ENCODE measurements at places on chromosomes 7 and 10.
A peak's percentile ranks its signal among the peaks of the same experiment; 100 is the strongest.

- DNase-seq = no peak
These were observed 4.4 kb downstream of the MSRB2 start for GRCh38 chr10:23099816-23100215.

- no peak for DNase-seq
These were observed 61.6 kb upstream of the SRPK2 start for GRCh38 chr7:105450177-105450861.

DNA sequence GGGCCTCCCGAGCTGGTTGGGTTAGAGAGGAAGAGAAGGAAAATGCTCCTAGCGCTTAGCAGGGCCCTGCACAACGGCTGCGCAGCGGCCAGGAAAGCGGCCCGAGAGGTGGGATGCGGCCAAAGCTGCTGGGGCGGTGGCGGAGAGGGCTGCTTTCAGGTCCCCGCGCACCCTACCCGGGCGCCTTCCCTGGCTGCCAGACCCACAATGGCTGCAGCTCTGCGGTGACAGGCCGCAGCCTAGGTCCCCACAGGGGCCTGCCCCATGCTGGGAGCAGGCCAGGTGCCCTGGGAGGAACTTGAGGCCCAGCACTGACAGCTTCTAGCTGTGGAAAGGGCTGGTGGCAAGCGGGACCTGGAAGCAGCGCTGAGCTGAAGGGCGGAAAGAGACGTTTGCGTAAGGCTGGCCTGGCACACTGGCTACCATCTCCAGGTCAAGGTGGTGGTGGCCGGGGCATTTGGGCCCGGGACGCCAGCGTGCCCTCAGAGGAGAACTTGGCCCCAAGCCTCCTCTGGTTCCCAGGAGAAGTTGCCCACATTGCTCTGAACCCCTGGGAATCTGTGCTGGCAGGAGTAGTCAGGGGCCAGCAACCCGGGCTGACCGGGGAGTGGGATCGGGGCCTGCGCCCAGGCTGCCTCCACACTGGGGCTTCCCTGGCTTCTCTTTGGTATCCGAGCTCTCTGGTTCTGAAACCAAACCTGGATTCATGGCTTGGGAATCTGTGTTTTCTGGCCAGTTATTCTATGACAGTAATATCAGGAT lies 72.9 kb upstream of the ZNF804B start:
- DNase-seq = no peak

GRCh38 chr7:121286742-121287734 lies 41.8 kb upstream of the WNT16 start:
- no peak for DNase-seq

DNA sequence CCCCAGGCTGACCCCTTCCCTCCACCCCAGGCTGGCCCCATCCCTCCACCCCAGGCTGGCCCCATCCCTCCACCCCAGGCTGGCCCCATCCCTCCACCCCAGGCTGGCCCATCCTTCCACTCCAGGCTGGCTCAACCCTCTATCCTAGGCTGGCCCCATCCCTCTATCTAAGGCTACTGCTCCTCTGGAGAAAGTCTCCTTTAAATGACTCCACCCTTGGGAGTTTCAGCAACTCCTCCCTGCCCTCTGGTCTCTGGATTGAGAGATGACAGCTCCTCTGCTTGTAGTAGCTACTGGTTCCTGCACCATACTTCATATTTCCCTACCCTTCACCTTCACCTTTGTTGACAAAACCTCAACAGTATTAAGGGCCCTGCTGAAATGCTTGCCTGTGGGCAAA lies 8.5 kb downstream of the PRLHR start:
- no peak for DNase-seq

GRCh38 chr7:139798892-139799291 lies 21.1 kb upstream of the HIPK2 start:
- DNase-seq = no peak

DNA sequence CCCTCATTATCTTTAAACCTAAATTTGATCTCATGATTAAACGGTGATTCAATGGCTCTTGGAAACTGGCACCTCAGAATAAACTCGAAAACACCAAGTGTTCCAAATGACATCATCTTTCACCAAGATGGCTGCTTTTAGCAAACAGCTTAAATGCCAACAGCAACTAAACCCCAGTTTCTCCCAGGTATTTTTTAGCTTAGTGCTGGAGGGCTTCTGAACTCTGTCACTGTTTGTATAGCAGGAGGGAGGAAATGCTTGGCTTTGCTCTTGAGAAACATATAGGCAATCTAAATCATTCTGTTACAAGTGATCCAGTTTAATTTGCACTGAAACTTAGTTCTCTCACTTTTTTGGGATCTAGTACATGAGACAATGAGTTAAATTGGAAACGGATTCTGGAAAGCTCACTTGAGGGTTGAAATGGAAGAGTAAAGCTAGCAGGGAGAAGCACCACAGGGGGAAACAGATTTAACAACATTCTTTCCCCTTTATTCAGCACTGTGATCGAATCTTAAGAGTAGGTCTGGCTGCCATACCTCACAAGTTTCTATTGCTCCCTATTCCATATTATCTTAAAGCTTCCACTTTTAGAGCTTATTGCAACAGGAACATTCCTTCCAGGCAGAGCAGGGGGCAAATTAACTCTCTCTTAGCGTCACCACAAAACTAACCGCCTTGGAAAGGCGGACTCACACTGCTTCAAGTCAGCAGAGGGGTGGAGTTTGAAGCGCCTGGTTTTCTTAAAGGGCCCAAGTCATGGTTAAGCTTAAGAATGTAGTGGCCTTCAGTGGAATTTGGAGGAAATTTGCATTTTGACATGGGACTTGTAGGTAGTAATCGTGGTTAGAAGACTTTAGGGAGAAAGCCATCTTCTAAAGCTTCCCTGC lies 1.8 kb upstream of the CCDC6 start:
- DNase-seq = peak; percentile 93

DNA sequence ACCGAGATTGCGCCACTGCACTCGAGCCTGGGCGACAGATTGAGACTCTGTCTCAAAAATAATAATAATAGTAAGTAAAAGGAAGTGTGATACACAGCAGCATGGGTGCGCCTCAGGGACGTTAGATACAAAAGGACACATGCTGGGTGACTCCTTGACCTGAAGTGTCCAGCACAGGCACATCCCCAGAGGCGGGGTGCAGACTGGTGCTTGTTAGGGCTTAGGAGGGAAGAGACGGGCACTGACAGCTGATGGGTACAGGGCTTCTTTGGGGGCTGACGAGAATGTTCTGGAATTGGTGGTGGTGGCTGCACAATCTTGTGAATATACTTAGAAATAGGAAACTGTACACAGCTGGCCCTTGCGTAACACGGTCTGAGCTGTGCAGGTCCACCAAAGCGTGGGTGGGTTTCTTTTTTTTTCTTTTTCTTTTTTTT lies 61.8 kb upstream of the DNAJB6 start:
- DNase-seq = no peak

DNA sequence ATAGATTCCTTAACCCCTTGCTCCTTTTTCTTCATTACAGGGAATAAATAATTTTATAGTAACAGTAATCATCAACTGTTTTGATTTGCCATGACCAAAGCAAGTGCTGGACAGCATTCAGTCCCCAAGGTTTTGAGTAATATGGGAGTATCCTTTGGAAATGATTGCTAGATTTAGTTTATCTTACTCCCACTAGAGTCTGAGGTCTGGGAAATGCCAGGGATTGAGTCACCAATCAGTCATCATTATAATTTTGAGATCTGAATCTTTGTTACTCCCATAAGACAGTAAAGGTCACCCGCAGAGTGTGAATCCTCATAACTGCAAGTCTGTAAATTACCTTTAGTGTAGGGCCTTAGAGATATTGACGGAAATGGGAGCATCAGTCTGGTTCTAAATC lies 133.7 kb upstream of the SEMA3E start:
- no peak for DNase-seq

GRCh38 chr7:112370436-112370835 lies 79.8 kb upstream of the IFRD1 start:
- DNase-seq = no peak

- DNase-seq = no peak
These were observed 109.2 kb downstream of the OSBPL3 start for GRCh38 chr7:24870766-24871165.

GRCh38 chr10:80530251-80530650 lies 7.5 kb upstream of the SH2D4B start:
- DNase-seq = no peak

GRCh38 chr7:28228396-28228795 lies 47.8 kb upstream of the JAZF1 start:
- DNase-seq = no peak

DNA sequence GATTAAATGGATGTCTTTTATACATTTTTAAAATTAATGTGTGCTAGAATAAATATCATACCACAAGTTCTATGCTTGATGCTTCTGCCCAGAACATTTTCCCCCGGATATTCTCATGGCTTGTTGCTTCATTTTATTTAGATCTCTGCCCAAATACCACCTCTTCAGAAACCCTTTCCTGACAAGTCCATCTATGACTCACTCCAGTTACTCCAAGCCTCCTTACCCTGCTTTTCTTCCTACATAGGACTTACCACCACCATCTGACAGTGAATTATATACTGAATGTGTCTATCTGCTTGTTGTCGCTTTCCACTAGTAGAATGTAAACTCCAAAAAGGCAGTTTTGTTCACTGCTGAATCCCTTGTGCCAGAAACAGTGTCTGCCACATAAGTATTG lies 19.1 kb upstream of the ERVW-1 start:
- DNase-seq = no peak

GRCh38 chr10:88343761-88344484 lies 239.2 kb downstream of the RNLS start:
- DNase-seq = no peak

DNA sequence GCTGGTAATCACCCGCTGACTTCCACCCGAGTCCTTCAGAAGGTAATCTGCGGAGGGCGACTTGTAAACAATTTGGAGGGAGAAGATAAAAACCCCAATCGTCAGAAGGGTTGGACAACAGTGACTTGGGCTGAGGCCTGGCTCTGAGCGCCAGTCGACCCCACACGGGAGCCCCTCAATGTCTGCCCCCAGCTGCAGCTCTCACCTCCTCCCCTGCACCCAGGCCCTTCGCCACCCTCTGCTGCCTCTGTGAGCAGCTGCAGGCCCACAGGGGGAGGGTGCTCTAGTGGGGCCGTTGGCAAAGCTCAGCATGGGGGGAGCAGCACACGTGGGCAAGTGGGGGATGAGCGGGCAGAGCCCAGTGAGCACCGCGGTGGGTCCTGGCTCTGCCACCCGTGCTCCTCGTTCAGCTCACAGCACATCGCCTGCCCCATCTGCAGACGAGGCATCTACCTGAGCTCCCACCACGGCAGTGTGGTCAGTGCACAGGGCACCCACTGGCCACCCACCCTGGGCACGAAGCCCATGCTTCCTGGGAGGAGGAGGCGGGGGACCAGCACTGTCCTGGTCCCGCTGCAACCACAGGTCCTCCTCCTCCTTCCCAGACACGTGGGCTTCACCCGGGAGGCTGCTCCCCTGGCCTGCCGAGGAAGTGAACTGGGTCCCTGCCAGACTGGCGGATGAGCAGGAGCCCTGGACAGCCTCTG lies 280.5 kb downstream of the ELFN1 start:
- peak; percentile 63 for DNase-seq

- DNase-seq = no peak
These were observed 26.1 kb upstream of the RSU1 start for GRCh38 chr10:16843252-16843870.
